ENCODE measurements at places on chromosomes 3 and 15.

GRCh38 chr15:83068054-83068453 is 1.0 kb upstream of the BTBD1 start:
- H3K4me3 ChIP-seq: no peak overlapping the region
- no peak for DNase-seq
- H3K36me3 ChIP-seq: no peaks in the 10 kb centered on the region
- H3K4me1 ChIP-seq: no peaks in the 10 kb centered on the region
- no peaks in the 10 kb centered on the region for H3K27me3 ChIP-seq

DNA sequence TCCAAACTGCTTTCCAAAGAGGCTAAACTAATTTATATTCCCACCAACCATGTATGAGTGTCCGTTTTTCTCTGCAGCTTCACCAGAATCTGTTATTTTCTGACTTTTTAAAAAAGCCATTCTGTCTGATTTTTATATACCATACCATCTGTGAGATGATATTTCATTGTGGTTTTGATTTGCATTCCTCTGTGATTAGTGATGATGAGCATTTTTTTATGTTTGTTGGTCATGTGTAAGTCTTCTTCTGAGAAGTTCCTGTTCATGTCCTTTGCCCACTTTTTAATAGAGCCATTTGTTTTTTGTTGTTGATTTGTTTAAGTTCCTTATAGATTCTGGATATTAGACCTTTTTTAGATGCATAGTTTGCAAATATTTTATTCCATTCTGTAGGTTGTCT is 179.4 kb upstream of the ALCAM start:
- H3K4me1 ChIP-seq: no peaks in the 10 kb centered on the region
- no peak overlapping the region for H3K27ac ChIP-seq
- no peaks in the 10 kb centered on the region for H3K36me3 ChIP-seq
- no peak overlapping the region for H3K4me3 ChIP-seq
- DNase-seq: no peak

- no peak overlapping the region for H3K4me3 ChIP-seq
- H3K27ac ChIP-seq: no peak overlapping the region
- no peaks in the 10 kb centered on the region for H3K4me1 ChIP-seq
- no peak for DNase-seq
- no peaks in the 10 kb centered on the region for H3K36me3 ChIP-seq
Observed at GRCh38 chr15:59410391-59410896, 27.5 kb upstream of the FAM81A start.

- no peaks in the 10 kb centered on the region for H3K4me1 ChIP-seq
- H3K27ac ChIP-seq: no peak overlapping the region
- no peak overlapping the region for H3K4me3 ChIP-seq
- H3K27me3 ChIP-seq: no peaks in the 10 kb centered on the region
- H3K36me3 ChIP-seq: no peaks in the 10 kb centered on the region
Observed at GRCh38 chr15:55110446-55110845, 86.3 kb downstream of the RSL24D1 start.

DNA sequence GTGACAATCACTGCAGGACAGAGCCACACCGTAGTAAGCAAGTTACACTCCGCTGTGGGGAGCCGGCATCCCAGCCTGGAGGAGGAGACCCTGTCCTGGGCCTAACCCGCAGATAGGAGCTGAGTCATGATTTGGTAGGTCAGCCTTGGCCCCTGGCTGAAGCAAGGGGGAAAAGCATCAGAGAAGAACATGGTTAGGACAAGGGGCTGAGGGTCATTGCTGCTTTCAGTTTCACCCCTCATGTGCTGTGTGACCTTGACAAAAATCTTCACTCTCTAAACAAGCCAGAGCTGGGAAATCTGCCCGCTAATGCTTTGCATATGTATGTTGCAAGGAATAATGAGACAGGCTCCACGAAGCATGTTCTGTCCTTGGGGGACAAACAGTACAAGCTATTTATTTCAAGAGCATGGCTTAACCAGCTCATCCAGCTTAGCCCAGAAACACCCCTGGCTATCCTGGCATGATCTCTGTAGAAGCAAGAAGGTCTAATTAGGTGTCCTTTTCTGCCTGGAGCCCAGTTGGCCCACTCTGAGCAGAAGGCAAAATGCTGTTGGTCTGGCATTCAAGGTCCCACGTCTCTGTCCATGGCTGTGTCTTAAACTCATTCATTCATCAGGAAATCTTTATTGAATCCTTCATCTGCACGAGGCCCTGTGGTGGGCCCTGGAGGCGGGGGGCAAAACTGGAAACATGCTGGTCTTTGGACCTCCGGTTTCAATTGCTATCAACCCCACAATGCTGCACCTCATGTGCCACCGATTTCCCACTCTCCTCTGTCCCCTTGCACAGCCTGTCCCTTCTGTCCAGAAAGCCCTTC is 221.3 kb upstream of the LYSMD4 start:
- H3K4me1 ChIP-seq: no peaks in the 10 kb centered on the region
- no peaks in the 10 kb centered on the region for H3K36me3 ChIP-seq
- no peak overlapping the region for H3K4me3 ChIP-seq
- no peak overlapping the region for H3K27ac ChIP-seq
- no peaks in the 10 kb centered on the region for H3K27me3 ChIP-seq

DNA sequence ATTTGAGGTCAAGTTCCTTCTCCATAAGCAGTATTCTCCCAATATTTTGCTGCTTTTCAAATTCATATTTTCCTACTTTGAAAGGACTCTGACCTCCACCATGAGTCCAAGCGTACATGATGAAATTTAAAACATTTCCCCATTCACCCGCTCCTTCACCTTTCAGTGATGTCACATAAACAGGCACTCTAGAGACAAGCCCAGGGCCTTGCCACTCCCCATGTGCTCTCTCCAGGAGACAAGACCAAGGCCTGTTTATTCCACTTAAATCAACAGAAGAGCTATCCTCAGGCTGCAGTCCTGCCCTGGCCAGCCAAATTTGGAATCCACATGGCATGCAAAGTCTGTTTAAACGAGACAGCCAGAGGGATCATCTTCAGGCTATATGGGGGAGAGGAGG is 161.5 kb downstream of the ARRDC4 start:
- no peaks in the 10 kb centered on the region for H3K36me3 ChIP-seq
- H3K27me3 ChIP-seq: no peaks in the 10 kb centered on the region
- H3K4me1 ChIP-seq: no peaks in the 10 kb centered on the region

GRCh38 chr3:43389388-43390254 is 103.3 kb downstream of the SNRK start:
- peak; percentile 25 for DNase-seq
- H3K4me3 ChIP-seq: no peak overlapping the region
- H3K36me3 ChIP-seq: no peaks in the 10 kb centered on the region
- no peaks in the 10 kb centered on the region for H3K27me3 ChIP-seq

DNA sequence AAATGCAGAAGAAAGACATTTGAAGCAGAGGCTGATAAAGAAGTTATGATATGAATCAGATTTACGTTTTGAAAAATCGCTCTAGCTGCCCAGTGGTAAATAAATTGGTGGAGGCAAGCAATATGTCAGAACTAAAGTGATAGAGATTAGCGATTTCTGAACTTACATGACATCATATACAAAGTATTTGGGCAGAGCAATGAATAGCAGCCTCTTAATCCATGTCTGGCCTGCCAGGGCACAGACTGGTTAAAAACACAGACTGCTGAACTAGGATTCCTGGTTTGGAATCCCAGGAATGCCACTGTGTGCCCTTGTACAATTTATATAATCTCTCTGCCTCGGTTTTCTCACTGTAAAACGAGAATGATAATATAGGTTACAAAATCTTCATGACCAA is 243.1 kb upstream of the SETMAR start:
- no peaks in the 10 kb centered on the region for H3K36me3 ChIP-seq
- no peak overlapping the region for H3K27ac ChIP-seq
- no peak overlapping the region for H3K4me3 ChIP-seq
- H3K4me1 ChIP-seq: no peaks in the 10 kb centered on the region
- DNase-seq: no peak

- DNase-seq: no peak
- no peak overlapping the region for H3K27ac ChIP-seq
- H3K36me3 ChIP-seq: no peaks in the 10 kb centered on the region
Observed at GRCh38 chr3:195214381-195214780, 56.6 kb downstream of the XXYLT1 start.

DNA sequence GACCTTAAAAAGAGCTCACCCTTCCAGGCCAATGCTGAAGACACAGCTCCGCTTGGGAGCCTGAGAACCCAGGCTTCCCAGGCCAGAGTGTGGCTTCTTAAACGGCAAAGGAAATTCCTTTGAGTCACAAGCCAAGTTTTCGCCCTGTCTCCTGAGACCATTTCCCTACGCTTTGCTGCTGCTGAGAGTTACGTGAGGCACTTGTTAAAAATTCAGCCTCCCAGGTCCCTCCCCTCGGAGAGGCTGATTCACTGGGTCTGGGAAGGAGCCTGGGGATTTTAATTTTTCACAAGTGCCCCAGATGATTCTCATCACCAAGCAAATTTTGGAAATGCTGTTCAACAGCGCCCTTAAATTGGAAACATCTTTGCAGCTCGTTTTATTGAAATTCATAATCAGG is 25.5 kb downstream of the RLBP1 start:
- H3K27ac ChIP-seq: peak overlapping the region; percentile 48
- H3K4me3 ChIP-seq: no peak overlapping the region
- DNase-seq: no peak
- H3K4me1 ChIP-seq: no peaks in the 10 kb centered on the region
- H3K27me3 ChIP-seq: no peaks in the 10 kb centered on the region
- no peaks in the 10 kb centered on the region for H3K36me3 ChIP-seq

- H3K36me3 ChIP-seq: no peaks in the 10 kb centered on the region
- H3K4me3 ChIP-seq: no peak overlapping the region
- H3K4me1 ChIP-seq: no peaks in the 10 kb centered on the region
- no peak overlapping the region for H3K27ac ChIP-seq
- H3K27me3 ChIP-seq: no peaks in the 10 kb centered on the region
- DNase-seq: no peak
Observed at GRCh38 chr3:56971261-56971660, 89.2 kb upstream of the SPATA12 start.

DNA sequence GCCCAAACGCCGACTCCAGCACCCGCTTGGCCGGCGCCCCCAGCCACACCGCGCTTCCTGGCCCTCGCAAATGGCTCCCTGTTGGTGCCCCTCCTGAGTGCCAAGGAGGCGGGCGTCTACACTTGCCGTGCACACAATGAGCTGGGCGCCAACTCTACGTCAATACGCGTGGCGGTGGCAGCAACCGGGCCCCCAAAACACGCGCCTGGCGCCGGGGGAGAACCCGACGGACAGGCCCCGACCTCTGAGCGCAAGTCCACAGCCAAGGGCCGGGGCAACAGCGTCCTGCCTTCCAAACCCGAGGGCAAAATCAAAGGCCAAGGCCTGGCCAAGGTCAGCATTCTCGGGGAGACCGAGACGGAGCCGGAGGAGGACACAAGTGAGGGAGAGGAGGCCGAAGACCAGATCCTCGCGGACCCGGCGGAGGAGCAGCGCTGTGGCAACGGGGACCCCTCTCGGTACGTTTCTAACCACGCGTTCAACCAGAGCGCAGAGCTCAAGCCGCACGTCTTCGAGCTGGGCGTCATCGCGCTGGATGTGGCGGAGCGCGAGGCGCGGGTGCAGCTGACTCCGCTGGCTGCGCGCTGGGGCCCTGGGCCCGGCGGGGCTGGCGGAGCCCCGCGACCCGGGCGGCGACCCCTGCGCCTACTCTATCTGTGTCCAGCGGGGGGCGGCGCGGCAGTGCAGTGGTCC is 3.5 kb downstream of the ISLR2 start:
- peaks cover 15% of the 10 kb centered on the region for H3K4me1 ChIP-seq
- DNase-seq: no peak
- no peaks in the 10 kb centered on the region for H3K36me3 ChIP-seq
- no peak overlapping the region for H3K4me3 ChIP-seq
- no peak overlapping the region for H3K27ac ChIP-seq

DNA sequence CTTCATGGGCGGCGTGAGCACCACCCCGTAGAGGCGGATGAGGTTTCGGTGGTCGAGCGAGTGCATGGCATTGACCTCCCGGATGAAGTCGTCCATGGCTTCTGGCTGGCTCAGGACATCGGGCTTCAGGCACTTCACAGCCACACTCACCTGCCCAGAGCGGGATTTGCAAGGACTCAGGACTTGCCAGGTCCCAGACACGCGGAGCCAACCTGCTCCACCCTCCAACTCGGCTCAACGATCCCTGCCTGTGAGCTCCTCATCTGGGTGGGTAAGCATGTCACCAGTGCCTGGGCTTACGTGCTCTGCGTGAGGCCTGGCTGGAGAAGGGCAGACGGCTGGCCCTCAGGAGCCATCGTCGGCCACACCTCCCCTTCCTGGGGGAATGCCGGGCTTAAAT is 25.2 kb downstream of the TNK2 start:
- H3K4me1 ChIP-seq: no peaks in the 10 kb centered on the region
- no peak overlapping the region for H3K27ac ChIP-seq
- no peaks in the 10 kb centered on the region for H3K27me3 ChIP-seq
- DNase-seq: no peak

DNA sequence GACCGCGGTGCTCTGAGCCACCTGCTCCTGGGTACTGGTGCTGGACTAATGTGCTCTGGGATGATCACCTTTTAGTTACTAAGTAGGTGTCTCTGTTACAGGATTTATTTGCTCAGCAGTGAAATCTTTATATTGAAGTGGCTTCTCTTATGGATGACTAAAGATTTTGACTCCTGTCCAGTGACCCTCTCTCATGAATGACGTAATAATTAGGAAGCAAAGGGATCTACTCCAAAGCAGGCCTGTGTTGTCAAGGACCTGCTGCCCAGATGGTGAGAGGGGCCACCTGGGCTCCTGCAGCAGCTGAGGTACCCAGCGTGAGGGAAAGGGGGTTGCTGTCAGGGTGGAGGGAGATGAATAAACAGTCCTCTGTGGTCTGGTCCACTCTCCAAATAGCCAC is 263.6 kb downstream of the GABRG3 start:
- no peak overlapping the region for H3K4me3 ChIP-seq
- H3K4me1 ChIP-seq: no peaks in the 10 kb centered on the region
- no peaks in the 10 kb centered on the region for H3K36me3 ChIP-seq
- no peak for DNase-seq

- H3K27me3 ChIP-seq: no peaks in the 10 kb centered on the region
- no peak for DNase-seq
- H3K36me3 ChIP-seq: no peaks in the 10 kb centered on the region
- no peaks in the 10 kb centered on the region for H3K4me1 ChIP-seq
Observed at GRCh38 chr15:52858782-52859176, 68.6 kb upstream of the ONECUT1 start.

- no peaks in the 10 kb centered on the region for H3K36me3 ChIP-seq
- H3K27me3 ChIP-seq: peaks cover 77% of the 10 kb centered on the region
- H3K4me3 ChIP-seq: peak overlapping the region; percentile 37
- H3K4me1 ChIP-seq: no peaks in the 10 kb centered on the region
- DNase-seq: no peak
Observed at GRCh38 chr3:169146179-169146665, 517.3 kb downstream of the MECOM start.

DNA sequence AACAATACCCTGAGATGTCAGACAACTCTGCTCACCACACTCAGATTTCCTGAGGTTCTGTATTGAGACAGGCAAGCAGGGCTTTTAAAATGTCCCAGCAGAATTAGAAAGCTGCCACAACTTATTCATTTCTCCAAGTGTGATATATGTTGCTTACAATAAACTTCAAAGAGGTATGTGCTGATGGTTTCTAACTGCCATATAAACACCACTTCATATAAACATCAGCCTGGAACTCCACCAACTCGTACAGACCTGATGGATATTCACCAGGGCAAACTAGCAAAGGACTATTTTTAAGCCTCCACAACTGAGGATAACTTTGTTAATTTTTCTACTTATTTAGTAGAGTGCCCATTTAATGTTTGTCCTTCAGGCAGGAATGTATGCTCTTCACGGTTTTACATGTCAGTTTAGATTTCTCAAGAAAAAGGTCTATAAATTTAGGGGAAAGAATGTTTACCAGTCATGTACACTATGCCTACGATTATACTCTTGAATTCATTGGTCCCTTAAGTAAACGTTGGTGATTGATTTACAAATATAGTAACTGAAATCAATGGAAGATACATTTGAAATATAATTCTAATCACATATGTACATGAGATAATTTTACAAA is 109.6 kb upstream of the ABI3BP start:
- H3K4me3 ChIP-seq: no peak overlapping the region
- no peaks in the 10 kb centered on the region for H3K27me3 ChIP-seq
- H3K27ac ChIP-seq: no peak overlapping the region
- no peak for DNase-seq

- H3K27me3 ChIP-seq: no peaks in the 10 kb centered on the region
- no peaks in the 10 kb centered on the region for H3K36me3 ChIP-seq
Observed at GRCh38 chr15:48028712-48029111, 92.1 kb upstream of the SLC24A5 start.

All from breast epithelium (tissue), 4 donors.